Liver (tissue), 10 donors: ENCODE measurements at places on chromosomes 4 and X.

- DNase-seq: no peak
These were observed 421 bp upstream of the PLAC1 start for GRCh38 chrX:134658760-134659023.

GRCh38 chr4:68256284-68256683 lies 10.8 kb upstream of the TMPRSS11B start:
- DNase-seq: no peak

- no peak for DNase-seq
These were observed 82.5 kb downstream of the EVC start for GRCh38 chr4:5793514-5793913.

DNA sequence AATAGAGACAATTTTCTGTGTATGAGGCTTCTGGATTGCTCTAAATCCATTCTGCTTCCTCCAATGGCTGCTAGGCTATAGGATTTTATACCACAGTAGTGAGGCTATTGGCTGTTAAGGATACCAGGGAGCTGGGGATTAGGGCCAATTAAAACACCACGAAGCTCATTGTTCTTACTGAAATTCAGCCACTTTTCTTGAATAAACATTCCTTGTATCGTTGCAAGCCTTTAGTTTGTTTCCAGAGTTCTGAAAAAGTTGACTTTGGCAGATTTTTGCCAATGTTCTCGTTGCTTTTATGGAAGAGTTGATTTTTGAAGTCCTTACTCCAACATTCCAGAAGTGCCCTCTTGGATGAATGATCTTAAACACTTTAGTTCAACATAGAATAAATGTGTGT lies 238.4 kb upstream of the TEX13A start:
- no peak for DNase-seq

DNA sequence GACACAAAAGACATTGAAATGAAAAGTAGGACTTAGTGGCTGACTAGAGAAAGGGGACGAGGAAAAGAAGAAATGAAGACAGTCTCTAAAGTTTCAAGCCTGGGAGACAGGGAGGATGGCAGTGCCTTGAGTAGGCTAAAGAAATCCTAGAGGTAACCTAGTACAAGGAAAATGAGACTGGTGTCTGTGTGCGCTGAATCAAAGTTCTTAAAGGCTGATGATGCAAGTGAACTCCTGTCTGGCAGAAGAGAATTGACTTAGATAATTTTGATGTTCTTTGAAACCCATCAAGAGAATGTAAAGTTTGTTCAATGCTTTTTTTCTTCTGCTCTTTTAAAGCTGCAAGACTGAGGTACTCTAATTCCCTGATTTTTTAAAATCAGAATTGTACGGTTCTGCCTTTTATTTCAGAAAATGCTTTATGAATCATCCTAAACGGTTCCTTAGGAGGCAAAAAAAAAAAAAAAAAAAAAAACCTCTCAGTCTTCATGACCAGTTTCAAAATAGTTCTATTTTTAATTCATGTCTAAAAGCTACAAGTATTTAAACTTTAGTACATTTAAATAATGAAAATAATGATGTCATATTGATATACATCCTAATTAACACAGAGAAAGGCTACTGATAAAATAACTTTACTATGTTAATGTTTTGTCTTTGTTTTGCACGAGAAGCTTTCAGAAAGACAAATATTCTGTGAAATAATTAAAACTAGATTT lies 189.8 kb downstream of the PPP3CA start:
- DNase-seq: no peak
